Pons (tissue), 1 donor: ENCODE measurements at places on chromosomes 7 and 10.

DNA sequence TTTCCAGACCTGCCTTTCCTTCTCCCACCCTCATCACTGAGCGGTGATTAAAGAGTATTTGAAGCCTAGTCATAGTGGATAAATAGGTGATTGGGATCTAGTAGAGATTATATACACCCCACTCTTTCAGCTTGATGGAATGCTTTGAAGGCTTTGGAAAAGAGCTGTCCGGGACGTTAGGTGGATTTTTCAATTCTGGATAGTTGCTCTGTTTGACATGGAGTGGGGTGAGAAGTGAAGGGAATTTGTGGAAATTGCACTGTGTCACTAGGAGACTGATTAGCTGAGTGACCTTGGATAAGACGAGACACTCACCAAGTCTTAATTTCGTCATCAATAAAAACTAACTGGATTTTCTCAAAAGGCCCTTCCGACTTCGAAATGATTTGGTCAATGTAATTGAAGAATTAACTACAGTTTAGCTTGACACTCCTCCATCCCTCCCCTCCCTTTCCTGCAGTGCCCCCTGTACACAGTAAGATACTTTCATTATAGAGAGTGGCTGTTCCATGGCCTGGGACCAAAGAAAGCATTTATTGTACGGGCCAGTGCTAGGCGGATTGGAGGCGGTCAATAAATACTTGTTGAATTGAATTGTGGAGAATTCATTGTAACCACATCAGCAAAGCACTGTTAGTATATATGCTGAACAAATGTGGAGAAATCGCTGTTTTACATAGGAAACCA, 962 bp downstream of the ZKSCAN1 start:
- peak; percentile 99 for DNase-seq

DNA sequence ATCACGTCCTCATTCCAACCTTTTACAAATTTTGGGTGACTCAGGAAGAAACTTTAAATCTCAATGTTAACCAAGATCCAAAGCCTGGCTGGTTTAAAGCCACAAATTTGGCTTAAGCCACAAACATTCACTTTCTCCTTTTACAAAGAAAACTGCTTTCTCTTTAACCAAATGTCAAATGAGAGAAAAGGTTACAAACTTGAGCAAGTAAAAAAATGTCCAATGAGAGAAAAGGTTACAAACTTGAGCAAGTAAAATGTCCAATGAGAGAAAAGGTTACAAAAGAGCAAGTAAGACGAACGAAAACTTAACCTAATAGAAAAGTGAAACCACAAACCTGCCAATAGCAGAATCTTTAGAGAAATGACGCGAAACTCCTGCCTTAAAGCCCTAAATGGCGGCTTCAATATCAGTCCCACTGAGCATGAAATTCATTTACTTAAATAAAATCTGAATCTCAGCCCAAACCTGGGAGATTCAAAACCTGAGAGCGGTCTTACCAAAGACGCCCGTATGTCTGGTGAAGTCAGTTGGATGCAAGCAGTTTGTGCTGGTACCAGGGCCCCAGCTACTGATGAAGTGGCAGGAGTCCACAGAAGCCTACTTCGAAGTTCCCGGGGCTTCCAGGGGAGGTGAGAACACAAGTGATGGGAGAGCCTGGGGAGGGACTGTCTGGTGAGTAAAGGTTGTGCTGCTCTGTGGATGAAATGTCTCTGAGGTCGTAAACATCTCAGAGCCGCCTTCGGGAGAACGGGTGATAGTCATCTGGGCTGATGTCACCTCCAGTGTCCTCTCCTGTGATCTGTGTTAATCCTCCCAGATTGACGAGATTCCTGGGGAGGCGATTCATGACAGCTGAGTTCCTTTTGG, 74.6 kb downstream of the PAXIP1 start:
- peak; percentile 96 for DNase-seq

- DNase-seq: peak; percentile 62
These were observed 14.8 kb downstream of the USP54 start for GRCh38 chr10:73576178-73576889.

DNA sequence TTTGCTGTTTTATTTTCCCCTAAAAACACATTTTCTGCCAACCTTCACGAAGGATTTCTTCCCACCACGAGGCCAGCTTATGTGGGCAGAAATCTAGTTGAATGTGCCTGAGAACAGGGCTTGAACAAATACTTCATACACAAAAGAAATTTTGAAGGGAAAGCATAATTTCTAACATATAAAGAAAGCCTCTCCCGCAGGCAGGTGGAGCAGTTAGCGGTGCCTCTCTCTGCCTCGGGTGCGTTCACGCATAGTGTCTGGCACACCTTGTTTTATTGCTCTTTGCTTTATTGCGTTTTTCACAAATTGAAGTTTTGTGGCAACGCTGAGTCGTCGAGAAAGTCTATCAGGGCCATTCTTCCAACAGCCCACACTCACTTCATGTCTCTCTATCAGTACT, 7.0 kb upstream of the CSGALNACT2 start:
- no peak for DNase-seq

DNA sequence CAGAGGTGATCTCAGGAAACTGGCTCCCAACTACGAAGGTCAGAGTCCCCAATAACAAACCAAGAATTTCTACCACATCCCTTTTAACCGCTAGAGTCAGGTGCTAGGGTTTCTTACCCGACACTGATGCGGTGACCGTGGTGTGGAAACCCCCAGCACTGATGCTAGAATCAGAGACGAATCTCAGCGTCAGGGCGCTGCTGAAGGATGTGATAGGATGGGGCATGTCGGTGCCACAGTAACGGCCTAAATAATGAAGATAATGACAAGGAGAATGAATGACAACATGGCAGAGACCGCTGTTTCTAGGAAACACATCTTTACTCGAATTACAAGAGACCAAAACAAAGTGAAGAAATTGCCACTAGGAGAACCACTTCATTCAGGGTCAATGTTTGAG, 131.1 kb upstream of the RSU1 start:
- DNase-seq: no peak

GRCh38 chr7:136194878-136195277, 217.7 kb upstream of the MTPN start:
- DNase-seq: no peak

DNA sequence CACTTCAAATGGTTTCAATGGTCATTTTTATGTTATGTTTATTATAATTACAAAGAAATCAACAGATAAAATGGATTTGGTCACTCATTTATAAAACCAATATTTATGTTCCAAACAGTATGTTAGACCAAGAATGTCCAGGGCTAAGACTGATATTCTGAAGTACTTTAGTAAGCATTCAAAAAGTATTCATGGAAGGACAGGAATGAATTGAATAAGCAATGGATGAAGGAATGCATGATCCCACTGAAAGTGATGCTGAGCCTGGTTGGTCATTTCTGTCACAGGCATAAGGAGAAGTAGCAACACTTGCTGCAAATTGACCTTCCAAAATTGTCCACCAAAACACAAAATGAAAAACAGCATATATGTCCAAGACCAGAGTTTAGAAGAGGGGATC, 189.0 kb upstream of the CELF2 start:
- no peak for DNase-seq

- no peak for DNase-seq
These were observed 76.4 kb upstream of the RSU1 start for GRCh38 chr10:16893664-16894063.

- DNase-seq: no peak
These were observed 59.5 kb upstream of the TM9SF3 start for GRCh38 chr10:96646301-96646700.

DNA sequence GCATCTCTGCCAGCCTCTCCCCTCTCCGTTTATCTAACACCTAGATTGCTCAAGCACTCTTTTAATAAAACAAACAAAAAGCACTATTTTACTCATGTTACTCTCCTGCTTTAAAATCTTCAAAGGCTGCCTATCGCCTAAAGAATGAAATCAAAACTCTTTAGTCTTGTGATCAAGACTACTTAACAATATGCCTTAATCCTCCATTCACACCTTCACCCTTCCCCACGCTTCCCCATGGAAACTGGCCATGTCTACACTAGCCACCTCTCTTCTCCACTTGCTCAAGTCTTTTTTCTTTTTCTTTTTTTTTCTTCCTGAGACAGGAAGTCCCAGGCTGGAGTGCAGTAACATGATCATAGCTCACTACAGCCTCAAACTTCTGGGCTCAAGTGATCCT, 47.8 kb upstream of the TMEM213 start:
- no peak for DNase-seq

DNA sequence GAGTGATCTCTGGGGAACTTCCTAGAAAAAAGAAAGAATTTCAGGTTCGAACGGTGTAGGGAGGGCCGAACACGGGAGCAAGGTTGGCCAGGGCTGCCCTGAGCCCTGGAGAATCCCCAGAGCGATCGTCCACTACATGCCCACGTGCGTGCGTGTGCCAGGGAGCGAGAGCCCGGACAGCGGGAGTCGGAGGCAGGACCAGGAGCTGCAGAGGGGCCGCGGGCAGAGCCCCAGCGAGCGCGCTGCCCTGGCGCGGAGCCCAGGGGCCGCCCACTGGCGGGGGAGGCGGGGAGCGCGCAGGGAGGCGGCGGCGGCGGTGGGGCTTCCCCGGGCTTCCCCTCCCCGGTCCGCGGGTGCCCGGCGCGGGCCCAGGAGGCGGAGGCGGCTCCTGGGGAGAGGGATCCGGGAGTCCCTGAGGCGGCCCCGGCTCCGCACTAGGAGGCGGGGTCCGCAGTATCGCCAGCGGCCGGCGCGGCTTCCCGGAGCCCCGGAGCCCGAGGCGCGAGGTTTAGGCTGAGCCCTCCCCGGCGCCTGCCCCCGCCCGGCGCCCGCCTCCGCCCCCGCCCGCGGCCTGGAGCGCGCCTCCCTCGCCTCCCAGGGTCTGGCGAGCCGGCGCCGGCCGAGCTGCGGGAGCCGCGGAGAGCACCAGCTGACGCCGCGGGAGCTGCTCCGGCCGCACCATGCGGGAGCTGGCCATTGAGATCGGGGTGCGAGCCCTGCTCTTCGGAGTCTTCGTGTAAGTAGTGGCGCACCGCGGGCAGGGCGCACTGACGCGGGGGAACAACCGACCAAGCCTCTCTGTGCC, at the start of gene PLPP4:
TSS of gene PLPP4 (plus strand) at position 602 of the 805 bp plus-strand sequence. CDS start at position 681, 79 bp downstream.
- DNase-seq: peak; percentile 42

GRCh38 chr7:81618396-81619014, 151.3 kb downstream of the HGF start:
- DNase-seq: no peak

DNA sequence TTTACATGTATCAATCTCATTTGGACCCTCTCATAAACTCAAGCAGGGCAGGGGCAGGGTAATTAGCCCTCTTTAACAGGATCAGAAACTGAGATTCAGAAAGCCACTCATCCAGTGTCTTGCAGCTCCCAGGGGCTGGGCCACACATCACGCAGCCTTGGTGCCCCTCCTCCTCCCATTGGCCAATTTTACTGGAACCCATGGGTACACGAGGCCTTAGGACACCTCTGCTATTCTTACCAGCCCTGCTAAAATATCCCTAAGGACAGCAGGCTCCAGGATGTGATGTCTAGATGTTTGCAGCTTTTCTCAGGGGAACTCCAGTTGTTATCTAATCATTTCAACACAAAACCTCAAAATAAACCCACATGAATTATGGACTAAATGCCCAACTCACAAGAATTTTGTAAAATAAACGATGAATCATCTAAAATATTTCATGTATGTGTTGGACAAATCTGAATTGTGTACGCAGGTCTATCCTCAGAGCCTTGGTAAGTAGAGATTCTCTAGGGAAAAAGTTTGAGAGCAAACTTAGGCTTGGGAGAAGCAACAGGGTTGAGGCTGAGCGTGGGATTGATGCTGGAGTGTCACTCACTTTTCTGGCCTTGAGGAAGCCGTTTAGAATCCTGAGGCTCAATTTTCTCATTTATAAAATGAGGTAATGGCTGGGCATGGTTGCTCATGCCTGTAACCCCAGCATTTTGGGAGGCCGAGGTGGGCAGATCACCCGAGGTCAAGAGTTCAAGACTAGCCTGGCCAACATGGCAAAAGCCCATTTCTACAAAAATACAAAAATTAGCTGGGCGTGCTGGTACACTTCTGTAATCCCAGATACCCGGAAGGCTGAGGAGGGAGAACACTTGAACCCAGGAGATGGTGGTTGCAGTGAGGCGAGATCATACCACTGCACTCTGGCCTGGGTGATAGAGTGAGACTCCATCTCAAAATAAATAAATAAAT, 69.7 kb upstream of the TNS3 start:
- no peak for DNase-seq

DNA sequence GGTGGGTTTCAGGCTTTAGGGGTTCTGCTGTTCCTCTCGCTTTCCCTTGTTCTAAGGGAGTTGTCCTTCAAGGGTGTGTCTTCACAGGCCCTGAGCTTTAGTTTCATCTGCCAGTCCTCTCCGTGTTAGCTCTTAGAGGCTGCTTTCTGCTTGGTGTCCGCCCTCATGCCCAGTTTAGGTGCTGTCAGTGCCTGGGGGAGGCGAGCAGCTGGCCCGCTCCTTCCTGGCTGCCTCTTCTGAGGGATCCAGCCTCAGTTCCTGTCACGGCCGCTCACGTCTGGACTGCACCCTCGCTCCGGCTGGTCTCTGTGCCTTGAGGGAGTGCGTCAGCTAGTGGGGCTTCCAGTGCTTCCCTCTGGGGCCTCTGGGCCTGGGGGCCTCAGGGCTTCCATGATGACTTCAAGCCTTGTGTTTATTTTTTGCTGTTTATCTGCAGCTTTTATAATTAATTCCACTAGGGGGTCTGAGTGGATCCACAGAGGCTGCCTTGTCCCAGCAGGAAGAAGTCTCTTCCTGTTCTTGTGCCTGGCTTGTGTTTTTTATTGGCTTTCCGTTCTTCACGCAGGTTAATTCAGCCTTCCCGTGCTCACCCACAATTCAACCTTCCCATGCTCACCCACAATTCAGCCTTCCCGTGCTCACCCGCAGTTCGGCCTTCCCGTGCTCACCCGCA, 33.0 kb downstream of the WDR37 start:
- no peak for DNase-seq

DNA sequence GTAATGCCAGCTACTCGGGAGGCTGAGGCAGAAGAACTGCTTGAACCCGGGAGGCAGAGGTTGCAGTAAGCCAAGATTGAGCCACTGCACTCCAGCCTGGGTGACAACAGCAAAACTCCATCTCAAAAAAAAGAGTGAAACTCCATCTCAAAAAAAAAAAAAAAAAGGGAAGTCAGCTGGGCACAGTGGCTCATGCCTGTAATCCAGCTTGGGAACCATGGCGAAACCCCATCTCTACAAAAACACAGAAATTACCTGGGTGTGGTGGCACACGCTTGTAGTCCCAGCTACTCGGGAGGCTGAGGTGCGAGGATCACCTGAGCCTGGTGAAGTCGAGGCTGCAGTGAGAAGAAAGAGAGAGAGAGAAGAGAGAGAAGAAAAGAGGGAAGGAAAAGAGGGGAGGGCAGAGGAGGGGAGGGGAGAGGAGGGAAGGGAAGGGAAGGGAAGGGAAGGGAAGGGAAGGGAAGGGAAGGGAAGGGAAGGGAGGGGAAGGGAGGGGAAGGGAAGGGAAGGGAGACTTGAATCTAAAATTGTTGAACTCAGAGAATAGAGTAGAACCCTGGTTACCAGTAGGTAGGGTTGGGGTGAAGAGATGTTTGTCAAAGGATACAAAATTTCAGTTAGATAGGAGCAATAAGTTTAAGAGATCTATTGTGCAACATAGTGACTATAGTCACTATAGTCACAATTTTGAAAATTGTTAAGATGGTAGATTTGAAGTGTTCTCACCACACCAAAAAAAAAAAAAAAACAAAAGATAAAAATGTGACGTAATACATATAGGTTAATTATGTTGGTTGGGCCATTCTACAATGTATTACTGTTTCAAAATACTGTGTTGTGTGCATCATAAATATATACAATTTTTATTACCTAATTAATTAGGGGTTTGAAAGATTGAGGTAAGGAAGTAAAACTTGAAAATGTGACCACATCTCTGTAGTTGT, 2.5 kb downstream of the SLC16A9 start:
- DNase-seq: no peak

GRCh38 chr7:158487631-158488151, 99.9 kb downstream of the PTPRN2 start:
- DNase-seq: no peak
